Activated CD4-positive, alpha-beta memory T cell treated with anti-CD3 and anti-CD28 coated beads for 36 hours (primary cell): ENCODE measurements at places on chromosomes 16 and 17. TPM values are rescaled to one million over a fixed set of nuclear protein-coding genes. Genes with fewer than 3 reads are reported as not detected.
A peak's percentile ranks its signal among the peaks of the same experiment; 100 is the strongest.

DNA sequence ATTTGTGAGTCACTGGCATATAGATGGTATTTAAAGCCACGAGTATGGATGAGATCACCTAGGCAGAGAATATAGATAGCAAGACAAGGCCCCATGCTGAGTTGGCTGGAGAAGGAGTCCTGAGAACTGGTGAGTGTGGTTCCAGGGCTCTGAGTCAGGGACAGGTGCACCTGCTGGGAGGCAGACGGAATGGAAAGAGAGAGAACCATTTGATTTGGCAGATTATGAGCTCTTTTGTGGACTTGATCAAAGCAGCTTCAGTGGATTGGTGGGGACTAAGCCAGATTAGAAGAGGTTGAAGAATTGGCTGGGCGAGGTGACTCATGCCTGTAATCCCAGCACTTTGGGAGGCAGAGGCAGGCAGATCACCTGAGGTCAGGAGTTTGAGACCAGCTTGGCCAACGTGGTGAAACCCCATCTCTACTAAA, 4.3 kb upstream of the C16orf92 start:
- H3K27ac ChIP-seq: no peak overlapping the region
- no peak overlapping the region for H3K4me3 ChIP-seq
- H3K27me3 ChIP-seq: peaks cover 3% of the 10 kb centered on the region
- H3K36me3 ChIP-seq: no peaks in the 10 kb centered on the region

ITGAD gene
- total RNA-seq: not detected

GRCh38 chr17:48601207-48601538, 3.6 kb downstream of the HOXB6 start:
- no peak overlapping the region for H3K4me3 ChIP-seq
- H3K36me3 ChIP-seq: no peaks in the 10 kb centered on the region
- peaks cover 30% of the 10 kb centered on the region for H3K4me1 ChIP-seq
- DNase-seq: no peak

COPZ2 gene
- 4.9 TPM for total RNA-seq

DNA sequence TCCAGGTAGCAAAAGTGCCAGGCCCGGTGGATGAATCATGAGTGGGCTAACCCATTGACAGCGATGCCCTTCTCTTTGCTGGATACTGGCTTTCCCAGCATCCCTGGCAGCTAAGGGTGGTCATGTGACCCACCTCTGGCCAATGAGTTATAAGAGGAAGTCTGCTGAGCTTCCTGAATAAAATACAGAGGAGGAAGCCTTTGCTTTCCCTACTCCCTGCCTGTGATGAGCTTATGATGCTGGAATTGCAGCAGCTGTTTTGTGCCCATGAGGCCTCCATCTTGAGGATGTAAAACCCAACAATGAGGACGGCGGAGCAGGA, 15.0 kb upstream of the ATP2A3 start:
- H3K36me3 ChIP-seq: no peaks in the 10 kb centered on the region
- DNase-seq: no peak
- H3K27ac ChIP-seq: no peak overlapping the region
- no peak overlapping the region for H3K4me3 ChIP-seq

GRCh38 chr17:50891577-50891989, 25.4 kb upstream of the TOB1 start:
- no peak overlapping the region for H3K27ac ChIP-seq
- H3K27me3 ChIP-seq: no peaks in the 10 kb centered on the region
- no peak for DNase-seq
- H3K36me3 ChIP-seq: no peaks in the 10 kb centered on the region
- peaks cover 15% of the 10 kb centered on the region for H3K4me1 ChIP-seq

DNA sequence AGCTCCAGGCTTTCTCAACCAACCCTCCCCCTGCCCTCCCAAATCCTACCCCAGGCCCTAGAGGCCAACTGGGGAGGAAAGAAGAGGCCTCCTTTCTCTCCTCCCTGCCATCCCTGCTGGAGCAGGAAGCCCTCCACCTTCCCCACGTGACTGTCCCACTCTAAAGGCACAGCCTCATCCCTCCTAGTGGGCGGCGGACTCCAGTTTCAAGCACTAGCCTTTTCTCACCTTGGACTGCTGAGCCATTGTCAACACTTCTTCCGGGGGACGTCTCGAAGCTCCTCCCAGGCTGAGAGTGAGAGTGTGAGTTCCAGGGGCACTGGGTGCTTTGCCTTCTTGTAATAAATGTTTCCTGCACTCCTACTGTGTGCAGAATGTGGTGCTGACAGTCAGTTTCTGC, 21.4 kb upstream of the IRX6 start:
- no peaks in the 10 kb centered on the region for H3K36me3 ChIP-seq
- H3K27me3 ChIP-seq: peaks cover 12% of the 10 kb centered on the region
- H3K27ac ChIP-seq: no peak overlapping the region
- H3K4me1 ChIP-seq: no peaks in the 10 kb centered on the region
- DNase-seq: no peak

CMC2 gene
- total RNA-seq: 147 TPM

- H3K4me3 ChIP-seq: peak overlapping the region; percentile 79
- H3K27ac ChIP-seq: peak overlapping the region; percentile 72
- no peak for DNase-seq
- H3K36me3 ChIP-seq: peaks cover 10% of the 10 kb centered on the region
Measured at GRCh38 chr17:35142467-35142796, 329 bp upstream of the NLE1 start.

IKZF3 gene
- total RNA-seq: 51.2 TPM

GRCh38 chr17:82414548-82415281, 3.4 kb upstream of the HEXD start:
- H3K36me3 ChIP-seq: peaks cover 2% of the 10 kb centered on the region
- DNase-seq: peak; percentile 83
- H3K4me3 ChIP-seq: no peak overlapping the region
- H3K27me3 ChIP-seq: no peaks in the 10 kb centered on the region
